ENCODE measurements at places on chromosomes 16 and 17.

DNA sequence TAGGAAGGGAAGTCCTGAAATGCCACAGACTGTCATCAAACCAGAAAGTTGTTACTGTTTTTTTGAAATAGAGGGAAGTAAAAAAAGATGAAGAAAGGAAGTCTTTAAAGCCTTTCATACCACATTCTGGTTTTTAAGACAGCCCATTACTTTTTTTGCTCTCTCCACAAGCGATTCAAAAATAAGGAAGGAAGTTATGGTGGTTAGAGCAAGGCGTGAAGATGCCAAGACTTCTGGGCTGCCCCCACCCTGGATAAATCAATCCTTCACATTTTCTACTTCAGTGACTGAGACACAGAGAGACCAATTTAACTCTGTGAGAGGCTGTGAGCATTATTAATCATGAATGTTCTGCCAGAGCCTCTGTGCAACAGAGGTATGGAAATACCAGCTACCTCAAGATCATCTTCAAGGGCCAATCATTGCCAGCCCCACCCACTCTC, 82.3 kb upstream of the BCAR1 start:
- DNase-seq, result no peak

DNA sequence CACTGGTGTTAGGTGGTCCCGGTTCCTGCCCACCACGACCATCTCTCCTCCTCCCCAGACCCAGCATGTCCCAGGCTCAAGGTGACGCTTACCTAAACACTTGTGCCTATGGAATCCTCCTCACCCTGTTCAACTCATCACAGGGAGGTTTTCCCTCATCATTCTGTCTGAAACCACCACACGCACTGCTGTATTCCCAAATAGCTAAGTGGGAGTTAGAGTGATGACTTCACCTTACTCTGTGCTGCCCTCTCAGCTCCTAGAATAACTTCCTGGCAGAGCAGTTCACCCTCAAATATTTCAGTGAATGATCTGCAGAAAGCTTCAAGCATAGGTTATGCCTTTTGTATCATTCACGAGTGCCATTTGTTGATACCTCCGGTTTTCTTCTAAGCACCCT, 216.5 kb downstream of the CPPED1 start:
- no peak for DNase-seq

GRCh38 chr16:62751218-62751617, 715.0 kb upstream of the CDH8 start:
- no peak for DNase-seq

GRCh38 chr16:54116124-54116655, 170.4 kb downstream of the IRX3 start:
- no peak for DNase-seq

DNA sequence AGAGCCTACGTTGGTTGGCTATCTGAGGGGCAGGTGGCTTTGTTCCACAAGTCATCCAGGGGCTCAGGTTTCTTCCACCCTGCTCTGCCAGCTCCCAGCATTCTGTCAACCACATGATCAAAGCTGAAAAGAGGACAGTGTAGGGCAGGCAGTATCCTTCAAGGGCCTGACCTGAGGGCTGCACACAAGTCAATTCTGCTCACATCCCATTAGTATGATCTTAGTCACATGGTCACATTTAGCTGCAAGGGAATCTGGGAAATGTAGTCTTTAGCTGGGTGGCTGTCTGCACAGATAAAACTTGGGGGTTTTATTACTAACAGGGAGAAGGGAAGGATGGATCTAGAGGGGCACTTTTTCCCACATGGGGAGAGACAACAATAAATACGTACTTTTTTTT, 97.3 kb downstream of the SALL1 start:
- no peak for DNase-seq

DNA sequence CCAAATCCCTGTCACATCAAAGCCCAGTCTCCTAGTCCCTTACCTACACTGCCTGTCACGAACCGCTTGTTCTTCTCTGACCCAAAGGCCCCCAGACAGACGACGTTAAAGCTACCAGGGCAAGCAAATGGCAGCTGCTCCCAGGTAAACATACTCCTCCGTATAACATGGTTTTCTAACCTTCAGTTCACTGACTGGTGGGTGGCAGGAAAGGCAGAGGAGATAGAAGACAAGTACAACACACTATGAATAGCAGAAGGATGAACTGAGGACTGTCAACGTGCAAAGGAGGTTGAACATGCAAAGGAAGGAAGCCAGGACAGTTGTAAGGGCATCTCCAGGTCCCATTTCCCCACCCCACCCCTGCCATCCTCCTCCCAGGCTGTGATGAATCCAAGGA, 449.8 kb downstream of the SHISA9 start:
- DNase-seq, result no peak

DNA sequence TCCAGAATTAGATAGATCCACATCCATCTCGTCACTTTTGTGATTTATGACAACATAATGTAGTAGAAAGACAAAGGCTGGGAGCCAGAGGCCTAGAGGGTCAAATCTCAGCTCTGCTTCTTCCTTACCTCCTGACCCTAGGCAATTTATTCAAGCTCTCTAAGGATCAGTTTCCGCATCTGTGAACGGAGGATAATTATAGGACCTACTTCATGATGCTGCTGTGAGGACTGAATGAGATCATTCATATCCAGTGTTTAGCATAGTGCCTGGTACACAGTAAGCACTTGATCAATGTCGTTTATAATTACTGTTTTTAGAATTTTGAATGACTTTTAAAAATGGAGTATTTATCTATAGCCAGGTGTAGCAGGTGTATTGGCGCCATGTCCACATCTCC, 128.4 kb downstream of the SHISA9 start:
- DNase-seq, result no peak

DNA sequence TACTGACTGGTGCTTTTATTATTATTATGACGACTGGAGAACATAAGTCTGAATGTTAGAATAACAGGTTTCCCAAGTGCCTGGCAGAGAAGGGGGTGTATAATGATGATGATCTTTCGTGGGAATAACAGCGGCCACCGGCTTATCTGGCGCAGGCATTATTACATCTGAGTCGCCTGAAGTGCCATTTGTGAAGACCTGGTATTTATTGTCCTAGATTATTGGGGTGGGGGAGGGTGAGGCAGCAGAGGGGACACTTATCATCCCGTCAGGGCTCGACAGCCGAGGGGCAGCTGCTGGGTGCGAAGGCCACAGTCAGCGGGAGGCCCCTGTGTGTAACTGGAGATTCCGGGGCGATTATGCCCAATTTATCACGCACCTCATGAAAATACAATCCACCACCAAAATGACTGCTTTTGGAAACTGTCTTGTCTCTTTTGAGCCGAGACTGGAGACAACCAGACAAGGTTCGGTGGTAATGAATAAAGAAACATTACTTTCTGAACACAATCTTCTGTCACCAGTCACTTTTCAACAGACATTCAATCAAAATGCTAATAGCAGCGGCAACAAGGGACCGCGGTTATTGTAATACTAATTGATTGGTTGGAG, 199.3 kb downstream of the CCDC182 start:
- no peak for DNase-seq
